ENCODE measurements at places on chromosomes 4 and X.

DNA sequence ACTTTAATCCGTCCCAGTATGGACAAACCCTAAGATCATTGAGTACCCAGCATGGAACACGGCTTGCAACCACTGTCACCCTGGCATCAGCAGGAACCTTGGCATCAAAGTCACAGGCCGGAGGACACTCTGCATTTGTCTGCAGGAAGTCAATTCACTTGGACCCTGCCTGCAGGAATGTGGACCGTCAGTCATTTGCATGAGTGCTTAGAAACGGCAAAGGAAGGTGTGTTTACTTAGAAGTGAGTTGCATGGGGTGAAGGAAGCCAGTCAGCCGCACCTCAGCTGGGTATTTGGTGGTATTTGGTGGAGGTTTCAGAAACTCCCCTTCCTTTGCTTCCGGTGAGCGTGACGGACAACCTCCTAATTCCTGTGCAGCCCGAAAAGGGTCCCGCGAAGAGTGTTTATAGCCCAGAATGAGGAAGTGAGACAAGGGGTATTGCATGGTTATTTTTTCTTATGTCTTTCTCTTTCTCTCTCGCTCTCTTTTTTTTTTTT, 15.5 kb downstream of the P2RY8 start:
- no peak for DNase-seq

- DNase-seq: no peak
These were observed 547.2 kb upstream of the DIPK2B start for GRCh38 chrX:45747905-45748304.

DNA sequence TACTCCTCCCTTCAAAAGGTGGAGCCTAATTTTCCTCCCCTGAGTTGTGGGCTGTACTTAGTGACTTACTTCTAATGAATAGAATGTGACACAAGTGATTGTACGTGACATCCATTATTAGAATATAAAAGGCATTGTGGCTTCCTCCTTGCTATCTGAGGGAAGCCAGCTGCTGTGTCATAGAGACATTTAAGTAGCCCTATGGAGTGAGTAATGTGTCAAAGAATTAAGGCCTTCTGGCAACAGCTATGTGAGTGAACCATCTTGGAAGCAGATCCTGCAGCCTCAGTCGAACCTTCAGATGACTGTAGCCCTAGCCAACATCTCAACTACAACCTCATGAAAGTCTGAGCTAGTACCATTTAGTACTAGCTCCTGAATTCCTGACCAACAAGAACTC, 76.1 kb downstream of the BCOR start:
- no peak for DNase-seq

GRCh38 chr4:139266208-139266582, 13.8 kb downstream of the MGARP start:
- DNase-seq: no peak

GRCh38 chrX:104098151-104098808, 14.0 kb upstream of the ZCCHC18 start:
- peak; percentile 23 for DNase-seq

- no peak for DNase-seq
These were observed 69.4 kb downstream of the EVC2 start for GRCh38 chr4:5638976-5639375.

DNA sequence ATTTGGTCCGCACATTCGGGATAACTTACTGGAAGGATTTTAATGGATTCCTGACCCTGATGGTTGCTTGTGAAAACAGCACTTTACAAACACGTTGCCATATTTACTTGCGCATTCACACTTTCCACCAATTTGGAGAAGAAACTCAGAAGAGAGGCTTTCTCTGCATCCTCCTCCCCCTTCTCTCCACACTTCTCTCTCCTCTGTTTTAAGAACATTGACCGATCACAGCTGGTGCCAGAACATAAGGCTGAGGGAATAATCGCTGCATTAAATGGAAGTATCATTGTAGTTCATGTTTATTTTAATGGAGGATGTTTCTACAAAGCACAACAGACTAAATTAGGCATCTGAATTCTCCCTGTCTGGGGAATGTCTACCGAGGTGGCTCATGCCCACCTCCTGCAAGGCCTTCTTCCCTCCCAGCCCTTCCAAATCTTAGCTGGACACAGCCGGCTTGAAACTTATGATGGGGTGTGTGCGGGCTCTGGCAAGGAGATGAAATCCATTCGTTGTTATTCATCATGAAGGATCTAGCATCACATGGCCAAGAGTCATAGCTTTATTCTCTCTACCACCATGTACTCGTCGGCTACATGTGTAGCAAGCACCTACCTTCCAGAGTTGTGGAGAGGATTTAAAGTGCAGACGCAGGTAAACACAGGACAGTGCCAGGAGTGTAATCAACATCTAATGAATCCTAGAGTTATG, 204.1 kb downstream of the LDB2 start:
- DNase-seq: no peak

- DNase-seq: no peak
These were observed 192.6 kb downstream of the NWD2 start for GRCh38 chr4:37437163-37437562.

- DNase-seq: peak; percentile 3
These were observed 9.3 kb downstream of the TMEM255A start for GRCh38 chrX:120301960-120302359.

GRCh38 chr4:20251031-20251795, 492 bp upstream of the SLIT2 start:
- DNase-seq: no peak

DNA sequence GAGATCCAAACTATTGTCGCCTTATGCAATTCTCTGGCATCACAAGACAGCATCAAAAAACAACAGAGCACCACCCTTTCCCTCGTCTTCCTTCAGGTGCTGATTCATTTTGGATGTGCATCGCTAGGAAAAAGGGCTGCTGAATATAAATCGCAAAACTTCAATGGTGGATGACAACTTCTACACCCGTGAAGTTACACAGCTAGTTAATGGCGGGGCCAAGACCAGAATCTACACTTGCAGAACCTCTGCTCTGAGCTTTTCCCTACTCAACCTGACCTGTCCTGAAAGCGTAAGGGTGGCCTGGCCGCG, 674 bp downstream of the GNPDA2 start:
- peak; percentile 41 for DNase-seq

DNA sequence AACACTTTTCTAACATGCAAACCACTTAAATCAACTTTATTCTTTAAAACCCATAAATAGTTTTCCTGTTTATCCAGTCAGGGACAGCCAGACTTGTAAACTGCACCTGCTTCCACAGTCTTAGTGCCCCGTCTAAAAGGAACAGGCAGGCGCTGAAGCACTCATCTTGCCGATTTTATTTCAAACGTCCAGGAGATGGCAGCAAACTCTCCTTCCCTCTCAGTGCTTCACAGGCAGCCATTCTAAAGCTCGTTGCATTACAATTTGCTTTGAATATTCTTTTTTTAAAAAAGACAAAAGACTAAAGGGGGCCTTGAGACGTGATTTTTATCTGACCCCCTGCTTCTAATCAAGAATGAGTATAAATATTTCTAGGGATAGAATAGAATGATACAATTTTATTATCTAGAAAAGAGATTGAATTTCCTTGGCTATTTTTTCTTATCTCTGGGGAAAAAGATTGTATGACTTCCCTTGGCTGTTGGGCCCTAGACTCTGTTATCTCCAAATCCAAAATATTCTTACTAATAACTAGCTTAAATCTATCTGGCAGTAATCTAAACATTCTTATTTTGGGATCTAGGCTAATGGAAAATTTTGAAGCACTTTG, 93.6 kb upstream of the MYOZ2 start:
- DNase-seq: peak; percentile 42

DNA sequence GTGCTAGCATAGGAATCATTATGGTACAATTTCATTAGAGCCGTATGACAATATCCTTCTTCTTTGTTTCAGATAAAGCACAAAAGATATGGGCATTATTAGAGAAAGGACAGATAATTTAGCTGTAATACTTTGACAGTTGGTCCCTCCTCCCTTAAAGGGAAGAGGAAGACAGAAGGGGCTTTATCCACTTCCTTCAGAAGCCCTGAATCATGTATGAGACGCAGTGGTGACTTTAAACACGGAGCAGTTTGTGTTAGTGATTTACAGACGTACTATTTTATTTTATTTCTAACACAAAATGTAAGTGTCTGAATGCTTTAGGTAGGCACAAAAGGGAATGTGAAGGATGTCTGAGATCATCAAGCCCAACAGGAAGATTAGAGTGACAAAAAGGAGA, 467.7 kb downstream of the IL15 start:
- DNase-seq: no peak

GRCh38 chrX:53077207-53078197, 4.7 kb upstream of the TSPYL2 start:
- no peak for DNase-seq

DNA sequence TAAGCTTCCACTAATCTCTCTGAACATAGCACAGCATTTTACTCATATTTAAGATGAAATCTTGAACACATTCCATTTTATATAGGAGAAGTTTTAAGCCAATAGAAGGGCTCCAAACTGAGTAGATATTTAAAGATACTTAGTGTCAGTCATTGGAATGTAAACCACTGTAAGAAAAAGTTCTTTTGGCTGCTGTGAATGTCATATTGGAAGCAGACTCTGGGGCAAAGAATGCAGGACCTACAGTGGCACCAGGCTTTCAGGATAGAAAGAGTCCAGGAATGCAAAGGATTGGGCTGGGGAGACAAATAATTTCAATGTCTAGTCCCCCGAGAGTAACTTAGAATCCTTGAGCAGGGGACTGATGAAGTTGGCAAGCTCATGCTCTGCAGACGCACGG, 1047.7 kb downstream of the STIM2 start:
- no peak for DNase-seq

DNA sequence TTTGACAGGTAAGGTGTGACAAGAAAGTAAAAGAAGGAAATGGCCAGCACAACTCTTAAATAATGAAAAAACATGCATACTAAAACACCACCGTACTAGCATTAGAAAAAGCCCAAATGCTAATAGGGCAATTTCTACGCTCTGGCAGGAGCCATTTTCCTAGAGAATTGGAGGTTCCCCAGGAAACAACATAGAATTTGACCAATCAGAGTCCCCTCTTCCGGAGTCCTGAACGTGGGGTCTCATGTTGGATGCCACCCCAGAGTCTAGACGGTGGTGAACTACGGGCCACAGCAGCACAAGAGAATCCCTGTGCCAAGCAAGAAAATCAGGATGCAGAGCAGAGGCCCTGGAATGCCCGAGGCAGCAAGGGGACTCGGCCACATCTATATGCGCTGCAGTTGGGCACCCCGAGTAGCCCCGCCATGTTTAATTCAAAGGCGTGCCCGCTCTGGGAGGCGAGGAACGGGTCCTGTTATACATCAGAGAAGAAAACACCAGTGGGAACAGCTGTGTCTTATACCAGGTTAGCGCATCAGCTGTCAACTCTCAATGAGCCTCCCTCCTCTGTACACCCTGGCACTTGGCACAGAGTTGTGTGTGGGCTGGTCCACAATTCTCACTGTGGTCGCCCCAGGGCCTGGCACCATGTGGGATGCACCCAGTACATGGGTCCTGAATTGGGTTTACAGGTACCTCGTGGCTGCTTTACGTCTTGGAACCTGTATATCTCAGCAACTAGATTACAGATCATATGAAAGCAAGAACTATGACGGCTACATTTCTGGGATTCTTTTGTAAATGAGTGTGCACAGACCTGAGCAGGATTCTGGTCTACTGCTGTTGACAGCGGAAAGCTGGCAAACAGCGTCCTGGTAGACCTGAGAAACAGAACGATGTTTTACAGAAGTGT, 52.1 kb downstream of the SEL1L3 start:
- DNase-seq: no peak

DNA sequence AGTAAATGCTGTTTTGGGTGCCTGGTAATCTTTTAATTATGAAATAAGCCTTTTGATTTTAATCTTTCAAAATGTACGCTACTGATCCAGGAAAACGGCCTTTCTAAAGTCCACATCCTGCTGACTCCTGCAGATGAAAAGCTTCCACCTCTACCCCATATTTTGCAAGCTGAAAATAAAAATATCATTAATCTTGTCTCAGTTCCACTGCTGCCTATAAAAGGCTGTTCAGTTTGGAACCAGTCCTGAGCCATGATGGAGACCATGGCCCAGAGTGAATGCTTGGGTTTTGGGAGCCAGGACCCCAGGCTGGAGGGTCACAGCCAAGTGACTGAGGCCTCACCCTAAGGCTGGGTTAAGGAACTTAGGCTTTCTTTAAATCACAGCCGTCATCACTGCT, 110.8 kb downstream of the AFF1 start:
- no peak for DNase-seq

DNA sequence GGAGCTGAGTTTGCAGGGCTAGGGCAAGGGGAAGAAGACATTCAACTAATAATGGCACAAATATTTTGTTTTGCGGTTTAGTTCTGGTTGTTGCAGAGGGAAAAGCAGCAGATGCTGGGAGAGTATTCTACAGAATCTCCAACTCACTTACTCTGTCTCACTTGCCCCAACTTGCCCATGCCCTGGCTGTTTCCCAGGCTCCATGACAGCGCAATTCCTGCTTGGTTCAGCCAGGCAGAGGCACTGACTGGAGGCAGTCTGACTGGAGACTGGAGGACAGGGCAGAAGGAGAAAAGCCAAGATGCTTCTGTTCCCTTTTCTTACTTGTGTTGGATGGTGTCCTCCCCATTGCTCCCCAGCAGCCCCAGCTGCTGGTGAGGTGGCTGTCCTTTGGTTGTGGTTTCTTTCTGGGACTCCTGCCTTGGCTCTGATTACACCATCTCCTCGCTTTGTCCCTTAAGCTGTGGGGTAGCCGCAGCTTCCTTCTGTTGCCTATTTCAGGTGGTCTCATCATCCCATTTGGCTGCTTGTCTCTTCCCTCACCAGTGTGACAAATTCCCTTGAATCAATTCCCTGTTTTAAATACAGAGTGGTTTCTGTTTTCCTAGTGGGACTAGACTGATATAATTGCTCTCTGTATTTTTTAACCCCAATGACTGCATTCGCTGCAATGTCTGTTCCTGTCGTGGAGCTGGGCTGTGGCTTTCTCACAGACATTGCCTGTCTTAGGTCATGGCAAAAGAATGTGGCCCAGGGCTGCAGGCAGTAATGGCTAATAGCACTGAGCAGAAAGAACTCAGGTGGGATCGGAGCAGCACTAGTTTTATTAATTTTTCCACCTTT, 24.2 kb upstream of the RASL11B start:
- no peak for DNase-seq

DNA sequence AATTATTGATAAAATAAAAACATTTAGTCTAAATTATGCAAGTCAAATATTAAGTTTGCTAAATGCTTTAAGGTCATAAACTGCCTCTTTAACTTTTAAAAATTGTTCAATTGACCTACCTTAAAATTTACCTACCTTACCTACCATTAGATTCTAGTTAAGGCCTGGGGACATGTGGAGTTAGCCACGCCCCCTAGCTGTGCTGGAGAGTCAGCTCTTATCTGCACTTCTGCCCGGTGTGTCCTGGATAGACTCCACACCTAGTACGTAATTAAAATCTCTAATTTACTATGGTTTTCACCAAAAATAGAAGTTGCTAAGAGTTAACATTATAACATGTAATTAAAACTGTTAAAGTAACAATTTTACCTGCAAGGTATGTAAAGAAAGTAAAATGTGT, 22.7 kb downstream of the TENM3 start:
- DNase-seq: no peak

GRCh38 chrX:121876305-121876704, 828.9 kb downstream of the GLUD2 start:
- no peak for DNase-seq

DNA sequence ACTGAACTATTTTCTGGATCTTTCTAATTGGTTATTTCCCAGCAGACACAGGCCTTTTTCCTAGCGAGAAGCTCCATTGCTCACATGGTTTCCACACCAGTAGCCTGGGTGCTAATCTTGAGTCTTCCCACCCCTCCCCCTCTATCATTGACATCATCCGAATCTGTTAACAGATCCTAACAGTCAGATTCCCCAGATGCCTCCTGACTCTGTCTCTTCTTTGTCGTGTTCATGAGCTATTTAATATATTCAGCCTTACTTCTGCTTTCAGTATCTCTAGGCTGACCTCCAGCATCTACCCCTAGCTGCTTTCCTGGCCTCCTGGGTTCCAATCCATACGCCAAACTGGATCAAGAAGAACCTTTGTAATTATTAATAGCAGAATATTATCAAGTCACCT, 85.0 kb downstream of the CLNK start:
- no peak for DNase-seq

Measured in caudate nucleus (tissue), 63 donors.